ENCODE measurements at places on chromosomes 2 and 18. TPM values are rescaled to one million over a fixed set of nuclear protein-coding genes. Genes with fewer than 3 reads are reported as not detected.

DNA sequence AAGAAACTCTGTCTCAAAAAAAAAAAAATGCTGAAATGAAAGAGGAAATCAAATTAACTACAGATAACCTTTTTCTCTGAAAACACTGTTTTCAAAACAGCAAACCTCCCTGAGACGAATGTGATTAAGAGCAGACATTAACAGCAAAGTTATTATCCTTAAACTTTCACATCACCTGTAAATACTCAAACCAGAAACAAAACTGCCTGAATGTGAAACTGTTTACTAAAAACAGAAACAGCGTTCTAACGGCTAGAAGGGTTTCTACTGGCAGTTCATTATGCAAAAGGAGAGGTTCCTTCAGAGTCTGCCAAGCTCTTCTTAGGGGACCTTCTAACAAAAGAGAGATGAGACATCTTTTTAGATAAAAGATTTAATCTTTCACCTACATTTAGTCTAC, 45.9 kb downstream of the PNO1 start:
- DNase-seq: no peak

DNA sequence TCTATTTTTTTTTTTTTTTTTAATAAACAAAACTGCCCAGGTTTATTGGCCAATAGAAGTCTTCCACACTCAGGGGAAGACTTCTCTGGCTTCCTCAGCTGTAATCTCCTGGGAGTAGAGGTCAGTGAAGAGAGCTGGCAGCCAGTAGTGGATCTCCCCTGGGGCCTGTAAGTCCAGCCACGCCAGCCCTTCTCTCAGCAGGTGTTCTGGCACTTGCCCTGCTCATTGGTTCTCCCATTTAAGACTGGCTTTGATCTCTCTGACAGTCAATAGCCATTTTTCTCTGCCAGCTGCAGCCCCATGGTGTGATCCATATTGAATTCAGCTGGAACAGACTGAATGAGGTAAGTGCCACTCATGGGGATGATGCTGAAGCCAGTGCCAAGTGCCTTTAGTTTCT, 170.6 kb upstream of the SPHKAP start:
- DNase-seq: no peak

GRCh38 chr2:48946449-48947048, 191.0 kb upstream of the LHCGR start:
- no peak for DNase-seq

GRCh38 chr2:10226038-10226724, 76.5 kb upstream of the HPCAL1 start:
- peak; percentile 70 for DNase-seq

DNA sequence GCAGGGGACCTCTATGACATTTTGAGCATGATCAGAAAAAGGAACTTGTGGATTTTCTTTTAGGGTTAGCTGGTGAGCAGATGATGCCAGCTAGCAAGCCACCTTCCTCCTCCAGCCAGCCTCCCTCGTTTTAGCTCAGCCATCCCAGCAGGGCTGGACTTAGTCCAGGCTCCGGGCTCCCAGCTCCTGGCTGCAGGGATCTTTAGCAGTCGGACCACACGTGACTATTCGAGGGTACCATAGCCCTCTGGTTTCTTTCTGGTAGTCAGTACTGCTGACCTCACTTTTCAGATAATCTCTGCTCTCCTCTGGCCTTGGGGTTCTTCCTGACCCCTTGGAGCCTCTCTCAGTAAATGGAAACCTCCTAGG, 31.8 kb downstream of the NCK2 start:
- DNase-seq: peak; percentile 70

SERPINB4 gene
- not detected for total RNA-seq

Data from cardiac septum (tissue), 1 donor.